ENCODE measurements at places on chromosomes 5 and 9.

- no peak for DNase-seq
These were observed 144.1 kb upstream of the ST8SIA4 start for GRCh38 chr5:101047181-101047580.

DNA sequence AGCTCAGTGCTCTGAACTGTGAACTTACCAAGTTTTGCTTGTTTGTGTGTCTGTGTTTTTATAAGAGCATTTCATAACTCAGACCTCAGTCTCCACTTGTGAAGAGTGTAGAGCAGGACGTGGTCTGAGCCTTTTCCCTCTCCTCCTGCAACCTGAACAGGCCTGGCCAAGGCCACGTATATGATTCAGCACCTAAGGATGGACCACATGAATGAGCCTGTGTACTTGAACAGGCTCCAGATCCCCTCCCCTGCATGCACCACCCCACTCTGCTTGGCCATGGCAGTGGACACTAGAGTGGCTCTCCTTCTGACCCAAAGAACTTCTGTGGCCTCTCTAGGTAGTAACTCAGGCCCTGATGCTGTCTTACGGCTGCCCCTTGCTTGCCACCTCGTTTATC lies 125.9 kb upstream of the FSTL4 start:
- DNase-seq: no peak

GRCh38 chr5:60794691-60795090 lies 49.4 kb downstream of the ELOVL7 start:
- no peak for DNase-seq

DNA sequence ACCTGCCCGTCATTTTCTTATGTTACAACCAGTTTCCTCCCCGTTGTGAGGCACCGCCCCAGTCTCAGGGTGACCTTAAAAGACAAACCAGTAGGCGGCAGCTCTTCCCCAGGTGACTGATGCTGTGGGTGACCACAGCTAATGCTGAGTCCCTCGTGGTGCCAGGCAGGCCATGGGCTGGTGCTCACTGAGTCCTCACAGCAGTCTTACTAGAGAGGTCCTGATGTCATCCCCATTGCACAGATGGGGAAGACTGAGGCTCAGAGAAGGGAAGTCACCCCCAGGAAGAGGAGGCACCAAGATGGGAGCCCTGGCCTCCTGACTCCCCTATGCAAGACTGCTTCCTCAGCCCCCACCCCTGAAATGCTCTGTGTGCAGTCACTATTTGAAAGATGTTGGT lies 978 bp downstream of the CFAP157 start:
- DNase-seq: no peak

DNA sequence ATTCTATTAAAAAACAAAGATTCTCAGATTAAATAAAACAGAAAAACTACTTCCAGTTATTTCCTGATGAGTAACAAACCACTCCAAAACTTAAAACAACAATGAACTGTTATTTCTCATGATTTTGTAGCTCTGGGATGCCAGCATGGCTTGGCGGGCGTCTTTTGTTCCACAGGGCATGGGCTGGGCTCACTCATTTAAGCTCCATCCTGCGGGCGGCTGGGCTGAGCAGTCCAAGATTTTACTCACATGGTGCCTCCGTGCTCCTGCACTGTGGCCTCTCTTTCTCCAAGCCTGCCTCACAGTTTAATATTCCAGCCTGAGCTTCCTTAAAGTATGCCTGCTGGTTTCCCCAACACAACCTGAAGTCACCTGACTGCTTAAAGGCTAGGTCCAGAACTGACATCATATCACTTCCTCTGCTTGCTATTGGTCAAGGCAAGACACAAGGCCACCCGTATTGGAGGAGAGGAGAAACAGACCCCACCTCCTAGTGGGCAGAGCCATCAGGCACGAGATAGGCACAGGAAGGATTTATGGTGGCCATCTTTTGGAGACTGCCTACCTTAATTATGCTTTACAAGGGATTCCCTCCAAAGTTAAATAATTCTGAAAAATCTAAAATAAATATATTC lies 41.6 kb upstream of the ZBTB43 start:
- DNase-seq: no peak

GRCh38 chr9:108478431-108479332 lies 377.1 kb downstream of the ACTL7B start:
- DNase-seq: no peak

- DNase-seq: no peak
These were observed 23.9 kb downstream of the MEGF9 start for GRCh38 chr9:120690372-120690771.

GRCh38 chr9:135515083-135515951 lies 5.9 kb upstream of the LCN1 start:
- no peak for DNase-seq

GRCh38 chr5:10527281-10527950 lies 36.5 kb upstream of the ANKRD33B start:
- DNase-seq: no peak

DNA sequence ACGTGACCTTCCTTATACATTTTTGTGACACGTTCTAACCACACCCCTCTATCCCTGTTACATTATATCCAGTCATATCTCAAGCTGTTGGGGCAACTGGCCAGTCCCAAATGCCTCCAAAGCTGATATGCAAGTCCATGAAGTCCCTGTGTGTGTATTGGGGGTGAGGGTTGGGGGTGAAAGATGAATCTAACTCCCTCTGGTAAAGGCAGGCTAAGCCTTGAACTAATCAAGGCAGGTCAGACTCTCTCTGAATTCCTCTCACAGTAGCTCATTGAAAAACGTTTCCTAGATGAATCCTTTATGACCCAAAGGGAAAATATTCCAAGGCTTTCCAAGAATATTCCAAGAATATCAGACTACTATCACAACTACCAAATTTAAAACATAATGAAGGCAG lies 174.4 kb downstream of the MUSK start:
- DNase-seq: no peak

GRCh38 chr5:81544351-81545018 lies 150.6 kb upstream of the ACOT12 start:
- no peak for DNase-seq

DNA sequence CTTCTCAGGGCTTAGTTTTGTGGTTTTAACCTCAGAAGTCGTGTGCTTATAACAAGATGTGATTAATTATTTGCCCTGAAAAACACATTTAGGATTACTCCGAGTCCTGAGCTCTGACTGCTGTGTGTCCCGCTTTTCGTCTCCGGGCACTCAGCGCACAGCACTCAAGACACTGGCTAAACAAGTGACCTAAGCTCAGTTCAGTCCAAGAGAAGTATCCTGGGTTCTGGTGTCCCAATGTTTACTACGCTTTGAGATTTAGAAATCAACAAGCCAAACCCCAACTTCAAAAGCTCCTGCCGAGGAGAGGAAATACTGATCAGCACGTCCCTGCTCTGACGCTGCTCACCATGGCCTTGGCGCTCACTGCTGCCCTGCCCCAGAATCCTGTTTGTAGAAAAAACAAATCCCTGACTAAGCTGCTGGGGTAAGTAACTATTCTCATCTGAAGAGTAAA lies 53.2 kb downstream of the IPPK start:
- DNase-seq: no peak

GRCh38 chr9:28389411-28389810 lies 816.1 kb upstream of the C9orf72 start:
- DNase-seq: no peak

DNA sequence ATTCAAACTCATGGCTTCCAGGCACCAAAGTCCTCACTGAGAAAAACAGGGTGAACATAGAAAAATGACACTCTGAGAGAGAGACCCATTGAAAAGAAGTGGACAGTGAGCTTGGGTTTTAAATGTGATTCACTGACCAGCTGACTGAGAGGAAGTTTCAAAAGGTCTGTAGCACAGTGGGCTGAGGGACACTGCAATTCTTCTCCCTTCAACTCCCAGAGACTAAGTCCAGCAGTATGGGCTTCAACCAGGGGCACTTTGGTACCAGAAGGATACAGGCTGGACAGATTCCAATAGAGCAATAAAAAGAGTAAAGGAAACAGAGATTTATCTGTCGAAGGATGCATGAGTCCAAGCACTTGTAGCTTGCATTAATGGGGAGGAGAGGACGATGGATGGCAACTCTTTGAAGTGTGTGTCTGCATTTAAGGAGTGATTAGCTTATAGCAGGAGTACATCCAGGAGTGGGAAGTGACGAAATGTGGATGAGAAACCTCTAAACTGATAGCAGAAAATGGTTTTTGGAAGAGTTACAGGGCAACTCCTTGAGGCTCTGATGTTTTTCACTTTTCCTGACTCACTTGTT lies 117.0 kb upstream of the ANKRD55 start:
- DNase-seq: no peak

- no peak for DNase-seq
These were observed 285.6 kb downstream of the FANCC start for GRCh38 chr9:95031711-95032461.
